ENCODE measurements at places on chromosomes 1 and 21.
A peak's percentile ranks its signal among the peaks of the same experiment; 100 is the strongest.

DNA sequence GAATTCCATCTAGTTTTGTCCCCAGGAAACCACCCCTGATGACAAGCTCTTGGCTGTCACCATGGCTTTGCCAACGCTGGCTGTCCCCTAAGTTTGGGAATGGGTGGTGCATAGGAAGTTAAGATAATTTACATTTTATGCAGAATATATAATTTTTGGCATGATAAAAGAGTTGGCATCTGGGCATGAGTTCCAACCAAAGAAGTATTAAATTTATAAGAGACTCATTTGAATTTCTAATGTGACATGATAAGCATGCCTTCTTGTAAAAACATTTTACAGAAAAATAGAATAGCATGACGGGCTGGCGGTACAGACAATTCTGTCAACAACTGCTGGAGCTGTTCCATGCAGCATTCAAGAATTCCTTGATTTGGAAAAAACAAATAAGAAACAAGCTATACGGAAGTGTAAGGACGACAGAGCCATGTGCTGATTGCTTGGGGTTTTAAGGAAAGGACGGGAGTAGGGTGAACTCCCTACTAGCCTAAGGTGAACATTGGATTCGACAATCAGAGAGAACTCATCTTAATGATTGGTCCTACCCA, 106.8 kb upstream of the C1orf21 start:
- no peak for DNase-seq

DNA sequence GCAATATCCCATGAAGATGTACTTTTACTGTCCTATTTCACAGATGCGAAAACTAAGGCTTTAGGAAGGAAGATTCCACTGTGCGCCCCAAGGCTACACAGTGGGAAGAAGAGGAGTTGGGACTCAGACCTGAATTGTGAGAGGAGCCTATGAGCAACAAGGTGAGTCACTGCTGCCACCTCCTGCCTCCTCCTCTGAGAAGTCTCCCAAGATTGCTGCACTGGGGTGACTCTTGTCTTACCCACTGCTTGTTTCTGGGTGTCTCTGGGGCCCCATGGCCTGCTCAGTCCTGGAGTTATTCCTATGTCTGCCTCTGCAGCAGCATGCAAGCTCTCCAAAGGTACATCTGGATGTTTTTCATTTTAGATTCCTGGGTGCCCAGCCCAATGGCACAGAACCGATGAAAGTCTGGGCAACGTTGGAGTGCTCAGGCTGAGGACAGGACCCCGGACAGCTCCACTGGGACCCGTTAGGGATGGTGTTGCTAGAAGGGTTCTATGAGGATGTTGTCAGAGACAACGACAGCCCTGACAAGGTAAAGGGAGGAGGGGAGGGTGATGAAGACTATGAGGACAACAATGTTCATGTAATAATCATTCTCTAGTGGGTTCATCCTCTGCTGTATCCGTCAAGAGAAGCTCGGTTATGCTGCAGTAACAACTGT, 11.0 kb upstream of the C1QA start:
- peak; percentile 10 for DNase-seq

- DNase-seq = no peak
Measured at GRCh38 chr1:115153966-115154557, 64.8 kb upstream of the TSPAN2 start.

- no peak for DNase-seq
Measured at GRCh38 chr1:69088571-69088970, 479.2 kb upstream of the LRRC7 start.

DNA sequence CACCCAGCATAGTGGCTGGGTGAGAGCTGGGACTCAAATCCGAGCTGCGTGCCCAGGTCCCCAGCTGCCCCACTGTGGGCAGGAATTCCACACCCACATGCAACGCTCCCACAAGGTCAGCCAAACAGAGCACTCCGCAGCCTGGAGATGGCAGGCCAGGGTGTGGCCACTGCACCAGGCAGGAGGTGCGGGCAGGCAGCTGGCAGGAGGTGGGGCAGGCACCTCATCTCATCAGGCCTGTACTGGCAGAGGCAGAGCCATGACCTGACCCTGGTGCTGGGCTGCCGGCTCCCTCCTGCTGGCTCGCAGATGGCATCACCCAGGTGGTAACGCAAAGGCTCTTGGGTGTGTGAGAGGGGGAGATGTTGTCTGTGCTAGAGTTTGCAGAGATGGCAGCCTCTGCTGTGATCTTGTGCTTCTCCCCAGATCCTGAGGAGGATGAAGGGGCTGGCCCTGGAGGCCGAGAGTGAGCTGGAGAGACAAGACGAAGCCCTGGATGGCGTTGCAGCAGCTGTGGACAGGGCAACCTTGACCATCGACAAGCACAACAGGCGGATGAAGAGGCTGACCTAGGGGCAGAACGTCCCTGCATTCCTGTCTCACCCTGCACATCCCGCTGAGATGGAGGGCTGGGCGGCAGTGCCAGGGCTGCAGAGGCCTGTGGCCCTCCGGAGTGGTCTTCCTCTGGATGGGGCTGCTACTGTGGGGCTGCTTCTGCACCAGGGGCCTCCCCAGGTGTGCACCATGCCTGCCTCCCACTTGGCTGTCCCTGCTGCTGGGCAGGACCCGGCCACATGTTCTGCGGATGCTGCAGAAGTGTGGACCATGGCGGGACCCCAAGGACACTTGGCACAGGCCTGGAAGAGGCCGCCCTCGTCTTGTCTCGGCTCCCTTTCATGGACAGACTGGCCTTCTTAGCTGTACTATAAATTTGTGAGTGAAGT, 35.1 kb upstream of the PRSS38 start:
- DNase-seq = no peak

- no peak for DNase-seq
Measured at GRCh38 chr1:198246337-198246736, 89.5 kb downstream of the NEK7 start.

DNA sequence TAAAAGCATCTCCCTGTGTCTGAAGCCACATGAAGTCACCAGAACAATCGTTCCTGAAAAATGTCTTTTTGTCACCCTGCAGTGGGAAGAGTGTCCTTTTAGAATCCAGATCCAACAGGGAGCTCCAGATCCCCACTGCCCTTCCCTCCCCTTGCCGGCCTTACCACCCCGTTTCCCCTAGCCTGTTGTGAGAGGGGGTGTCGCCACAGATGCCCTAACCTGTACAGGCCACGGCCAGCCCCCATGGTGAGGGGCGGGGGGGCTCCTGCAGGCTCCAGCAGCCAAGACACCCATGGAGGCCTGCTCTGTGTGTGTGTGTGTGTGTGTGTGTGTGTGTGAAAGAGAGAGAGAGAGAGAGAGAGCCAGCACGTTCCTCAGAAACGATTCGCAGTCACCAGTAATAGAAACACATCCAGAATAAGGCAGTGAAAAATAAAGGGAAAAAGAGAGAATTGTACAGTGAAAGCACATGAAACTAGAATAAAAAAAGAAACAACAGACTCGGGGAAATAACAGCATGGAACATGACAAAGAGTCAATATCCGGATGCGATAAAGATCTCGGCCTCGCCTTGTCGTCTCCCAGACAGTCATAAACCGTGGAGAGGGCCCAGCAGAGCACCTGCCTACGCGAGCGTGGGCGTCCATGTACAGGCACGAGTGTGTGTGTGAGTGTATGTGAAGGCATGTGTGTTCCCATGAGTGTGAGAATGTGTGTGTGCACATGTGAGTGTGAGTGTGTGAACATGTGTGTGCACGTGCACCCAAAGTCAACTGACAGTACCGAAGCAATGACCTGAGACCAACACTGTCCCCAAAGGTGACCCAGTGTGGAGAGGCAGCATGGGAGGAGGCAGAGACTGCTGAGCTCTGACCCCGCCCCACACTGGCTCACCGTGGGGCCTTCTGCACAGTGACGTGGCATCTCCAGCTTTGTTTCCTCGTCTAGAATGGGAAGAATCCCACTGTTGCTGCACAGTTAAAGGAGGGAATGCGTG, 303.8 kb downstream of the NPHP4 start:
- no peak for DNase-seq

DNA sequence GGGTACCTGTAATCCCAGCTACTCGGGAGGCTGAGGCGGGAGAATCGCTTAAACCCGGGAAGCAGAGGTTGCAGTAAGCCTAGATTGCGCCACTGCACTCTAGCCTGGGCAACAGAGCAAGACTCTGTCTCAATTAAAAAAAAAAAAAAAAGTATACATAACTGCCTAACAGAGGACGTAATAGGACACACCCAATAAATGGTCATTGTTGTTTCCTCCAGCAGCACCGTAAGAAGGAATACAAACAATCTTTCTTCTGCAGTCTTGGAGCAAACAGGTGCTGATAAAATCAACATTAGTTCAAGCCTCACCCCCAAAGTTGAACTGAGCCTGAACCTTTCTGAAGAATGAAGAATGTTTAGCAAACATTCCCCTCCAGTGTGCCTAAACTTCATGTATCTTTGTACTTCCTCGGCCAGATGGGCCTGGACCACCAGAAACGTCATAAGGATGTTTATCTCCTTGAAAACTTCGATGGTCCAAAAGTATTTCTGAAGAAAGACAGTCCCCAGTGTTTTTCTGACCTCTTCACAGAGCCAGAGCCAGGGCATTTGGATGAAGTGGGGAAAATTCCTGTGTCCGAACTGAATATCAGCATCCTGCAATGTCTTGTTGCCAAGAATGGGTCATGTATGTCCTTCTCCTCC, 136.8 kb upstream of the F3 start:
- DNase-seq = no peak

- peak; percentile 38 for DNase-seq
Measured at GRCh38 chr1:31663622-31664452, 19.2 kb upstream of the PEF1 start.

DNA sequence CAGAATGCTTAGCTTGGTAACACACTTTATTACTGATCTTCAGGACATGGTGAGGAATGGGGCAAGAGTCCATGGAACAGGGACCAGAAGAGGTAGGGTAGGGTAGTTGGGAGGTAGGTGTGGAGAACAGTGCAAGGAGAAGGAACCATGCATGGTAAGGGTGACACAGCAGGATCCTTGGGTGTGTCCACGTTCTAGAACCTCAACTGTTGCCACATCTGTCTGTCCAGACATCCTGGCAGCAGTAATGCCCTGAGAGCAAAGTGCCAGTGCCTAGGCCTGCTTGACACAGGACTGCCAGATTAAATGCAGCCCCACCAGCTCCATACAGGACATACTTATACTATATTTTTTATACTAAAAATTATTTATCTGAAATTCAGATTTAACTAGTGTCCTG, 13.9 kb downstream of the DMAP1 start:
- DNase-seq = no peak

DNA sequence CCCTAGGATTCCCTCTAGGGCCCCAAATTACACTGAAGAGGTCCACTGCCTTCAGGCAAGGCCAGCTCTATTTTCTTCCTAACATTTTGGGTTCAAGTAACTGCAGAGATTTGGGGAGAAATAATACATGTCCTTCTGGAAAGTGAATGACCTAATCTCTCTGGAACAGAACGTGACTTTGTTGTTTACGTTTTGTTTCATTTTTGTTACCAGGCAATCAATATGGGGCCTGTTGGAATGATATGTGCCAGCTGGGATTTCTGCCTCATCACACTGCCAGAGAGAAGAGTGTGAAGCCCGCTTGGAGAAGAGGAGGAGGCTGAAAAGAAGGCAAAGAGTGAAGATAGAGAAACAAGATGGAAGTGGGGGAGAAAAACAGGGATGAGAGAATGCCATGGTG, 116.7 kb downstream of the FASLG start:
- no peak for DNase-seq

- DNase-seq = no peak
Measured at GRCh38 chr1:103309786-103310185, 201.5 kb upstream of the COL11A1 start.

- peak; percentile 12 for DNase-seq
Measured at GRCh38 chr1:218942431-218942830, 231.2 kb upstream of the LYPLAL1 start.

DNA sequence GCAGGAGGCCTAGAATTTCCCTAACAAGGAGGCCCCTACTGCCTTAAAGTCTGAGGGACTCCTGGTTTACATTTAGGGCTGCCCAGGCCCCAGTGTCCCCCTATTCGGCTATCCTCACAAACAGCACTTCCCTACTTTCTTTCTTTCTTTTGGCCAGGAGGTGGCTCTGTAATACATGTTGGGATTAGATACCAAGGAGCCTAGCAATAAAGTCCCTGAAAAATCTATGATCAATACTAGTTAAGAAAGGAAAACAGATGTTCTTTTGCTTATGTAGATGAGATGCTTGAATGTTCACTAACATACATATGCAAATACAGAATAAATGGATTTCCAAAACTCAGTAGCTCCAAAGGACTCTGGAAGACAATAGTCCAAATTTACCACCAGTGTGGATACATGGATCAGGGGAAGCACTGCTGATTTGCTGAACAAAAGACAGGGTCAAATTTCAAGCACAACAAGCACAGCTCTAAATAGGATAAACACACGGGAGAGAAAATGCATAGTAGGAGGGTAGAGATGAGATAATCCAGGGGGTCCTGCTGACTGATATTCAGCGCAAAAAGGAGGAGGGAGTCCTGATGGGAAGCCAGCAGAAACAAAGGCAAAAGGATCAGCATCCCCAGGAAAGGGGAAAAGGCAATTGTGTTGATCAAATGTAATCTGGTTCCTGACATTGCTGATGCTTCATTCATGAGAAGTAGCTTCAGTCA, 240.0 kb downstream of the NUF2 start:
- peak; percentile 29 for DNase-seq

GRCh38 chr1:203276916-203277545, 28.3 kb upstream of the BTG2 start:
- no peak for DNase-seq

GRCh38 chr1:206479183-206480125, 9.2 kb downstream of the IKBKE start:
- peak; percentile 71 for DNase-seq

GRCh38 chr1:97869441-97869840, 51.4 kb downstream of the DPYD start:
- DNase-seq = no peak

- no peak for DNase-seq
Measured at GRCh38 chr21:30962013-30962412, 76.3 kb downstream of the KRTAP19-8 start.

GRCh38 chr1:242747233-242747632, 222.7 kb upstream of the PLD5 start:
- DNase-seq = no peak

- no peak for DNase-seq
Measured at GRCh38 chr21:29256126-29256910, 42.4 kb upstream of the BACH1 start.

- peak; percentile 32 for DNase-seq
Measured at GRCh38 chr1:14598498-14599182, at the start of gene KAZN. Gene KAZN, plus strand, starts transcription at chr1:14598685.

- no peak for DNase-seq
Measured at GRCh38 chr21:45982758-45983648, 1.4 kb downstream of the COL6A1 start.

- peak; percentile 9 for DNase-seq
Measured at GRCh38 chr1:110605901-110606656, at the start of gene KCNA2. Gene KCNA2, minus strand, starts transcription at chr1:110606358. Its CDS starts 1,576 bp downstream, at chr1:110604782.

- DNase-seq = no peak
Measured at GRCh38 chr1:110490791-110491451, 28.1 kb downstream of the KCNA10 start.

Measured in fibroblast of skin of right biceps (primary cell).